ENCODE measurements at places on chromosomes 6 and 20.

DNA sequence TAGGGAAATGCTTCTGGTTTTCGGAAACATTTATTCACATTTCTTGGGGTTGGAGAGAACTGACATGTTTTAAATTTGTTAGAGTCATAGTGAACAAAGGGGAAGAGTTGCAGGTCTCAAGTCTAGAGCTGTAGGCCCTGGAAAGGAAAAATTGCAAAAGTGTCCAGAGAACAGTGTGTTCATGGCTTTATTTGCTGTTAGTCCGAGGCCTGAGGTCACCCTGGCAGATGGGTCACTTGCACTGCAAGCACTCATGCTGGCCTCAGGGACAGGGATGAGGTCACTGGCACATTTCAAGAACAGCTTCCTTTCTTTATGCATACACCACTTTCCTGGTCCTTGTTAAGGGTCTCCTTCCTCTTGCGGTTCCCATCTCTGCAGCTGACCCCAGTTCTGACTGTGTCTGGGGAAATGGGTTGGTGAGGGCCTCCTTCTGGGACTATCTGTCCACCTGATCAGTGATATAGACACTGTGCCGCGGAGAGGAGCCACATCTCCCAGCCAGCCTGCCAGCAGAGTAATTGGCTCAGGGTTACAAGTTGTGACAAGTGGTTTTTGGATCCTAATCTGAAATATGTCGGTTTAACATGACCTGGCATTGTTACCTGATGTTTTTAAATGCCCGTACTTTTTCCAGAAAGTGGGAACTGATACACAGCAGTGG is 194.0 kb downstream of the EYA4 start:
- no peak for DNase-seq

GRCh38 chr20:43456809-43457639 is 672 bp upstream of the SRSF6 start:
- peak; percentile 76 for DNase-seq

- DNase-seq = no peak
Observed at GRCh38 chr6:159301810-159302593, 132.8 kb downstream of the FNDC1 start.

DNA sequence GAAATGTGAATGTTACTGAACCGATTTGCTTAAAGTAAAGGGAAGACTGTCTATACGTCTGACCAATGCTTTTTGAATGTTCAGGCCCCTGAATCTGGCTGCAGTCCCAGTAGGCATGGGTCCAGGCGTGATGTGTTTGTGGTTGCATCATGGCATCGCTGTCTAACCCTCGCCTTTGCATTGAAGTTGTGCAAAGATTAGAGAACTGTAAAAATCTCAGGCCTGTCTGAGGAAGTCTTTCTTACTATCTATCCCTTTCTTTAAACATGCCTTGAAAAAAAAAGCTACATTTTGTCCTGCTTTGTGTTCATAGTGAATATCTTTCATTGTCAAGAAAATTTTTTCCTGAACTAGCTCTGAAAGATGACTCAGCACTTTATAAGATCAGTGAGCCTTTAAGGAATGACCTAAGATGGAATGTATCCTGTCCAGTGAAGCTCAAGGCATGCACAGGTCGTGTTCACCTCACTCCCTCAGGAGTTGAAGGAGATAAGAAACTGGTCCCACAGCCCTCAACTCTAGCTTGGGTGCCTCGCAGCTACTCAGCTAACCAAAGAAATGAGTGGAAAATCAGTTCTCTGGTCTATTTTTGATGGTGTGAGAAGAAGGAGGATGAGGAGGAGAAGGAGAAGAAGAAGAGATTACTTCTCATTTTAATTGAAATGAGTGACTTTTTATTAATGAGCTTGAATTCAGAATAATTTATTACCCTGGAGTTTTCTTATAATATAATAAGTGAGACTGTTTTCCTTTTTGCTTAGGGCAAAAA is 48.6 kb downstream of the TPD52L1 start:
- DNase-seq = no peak

DNA sequence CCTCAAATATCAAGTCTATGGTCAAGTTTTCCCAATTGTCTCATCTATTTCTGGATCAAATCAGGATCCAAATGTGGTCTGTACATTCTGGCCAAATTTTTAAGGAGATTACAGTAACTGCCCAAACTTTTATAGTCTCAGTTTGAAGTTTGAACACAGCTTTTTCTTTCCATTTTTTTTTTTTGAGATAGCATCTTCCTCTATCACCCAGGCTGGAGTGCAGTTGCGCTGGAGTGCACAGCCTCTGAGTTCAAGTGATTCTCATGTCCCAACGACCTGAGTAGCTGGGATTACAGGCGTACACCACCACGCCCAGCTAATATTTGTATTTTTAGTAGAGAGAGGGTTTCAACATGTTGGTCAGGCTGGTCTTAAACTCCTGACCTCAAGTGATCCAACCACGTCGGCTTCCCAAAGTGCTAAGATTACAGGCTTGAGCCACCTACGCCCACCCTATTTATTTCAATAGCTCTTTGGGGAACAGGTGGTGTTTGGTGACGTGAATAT is 84.9 kb upstream of the CARMIL1 start:
- no peak for DNase-seq

DNA sequence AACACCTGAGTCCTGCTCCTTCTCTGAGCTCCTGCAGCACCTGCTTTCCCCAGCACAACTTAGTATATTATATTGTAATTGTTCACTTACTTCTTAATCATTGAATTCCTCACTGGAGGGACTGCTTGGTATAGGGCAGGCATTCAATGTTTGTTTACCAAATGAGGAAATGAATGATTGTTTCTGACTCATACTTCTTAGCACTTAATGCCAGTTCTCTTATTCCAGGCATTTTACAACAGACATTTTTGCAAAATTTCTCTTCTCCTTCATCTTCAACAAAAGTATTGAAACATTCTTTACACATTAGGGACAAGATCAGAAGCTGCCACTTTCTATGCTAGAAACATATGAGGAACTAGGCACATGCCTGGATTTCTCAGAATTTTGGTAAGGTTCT is 119.4 kb downstream of the TBX18 start:
- no peak for DNase-seq

- DNase-seq = no peak
Observed at GRCh38 chr6:32529697-32530430, at the start of gene HLA-DRB5. Gene HLA-DRB5 (minus strand): TSS chr6:32530287. CDS start chr6:32530224, 63 bp downstream.

DNA sequence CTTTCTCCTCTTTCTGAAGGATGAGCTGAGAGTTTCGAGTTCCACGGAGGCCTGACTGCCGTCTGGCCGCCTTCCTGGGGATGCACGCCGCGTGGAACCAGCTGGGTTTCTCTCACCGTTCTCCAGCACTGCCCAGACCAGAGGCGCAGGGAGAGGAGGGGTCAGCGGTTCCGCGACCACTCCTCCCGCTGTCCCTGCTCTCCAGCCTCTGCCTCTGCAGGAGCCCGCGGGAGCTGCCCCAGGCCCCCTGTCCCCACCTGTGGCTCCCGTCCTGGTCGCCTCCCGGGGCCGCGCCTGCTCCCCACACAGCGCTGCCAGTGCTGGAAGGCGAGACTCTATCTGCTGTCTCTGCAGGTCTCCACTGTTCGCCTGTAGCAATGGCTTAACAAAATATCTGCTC is 106.8 kb upstream of the AFDN start:
- DNase-seq = no peak

DNA sequence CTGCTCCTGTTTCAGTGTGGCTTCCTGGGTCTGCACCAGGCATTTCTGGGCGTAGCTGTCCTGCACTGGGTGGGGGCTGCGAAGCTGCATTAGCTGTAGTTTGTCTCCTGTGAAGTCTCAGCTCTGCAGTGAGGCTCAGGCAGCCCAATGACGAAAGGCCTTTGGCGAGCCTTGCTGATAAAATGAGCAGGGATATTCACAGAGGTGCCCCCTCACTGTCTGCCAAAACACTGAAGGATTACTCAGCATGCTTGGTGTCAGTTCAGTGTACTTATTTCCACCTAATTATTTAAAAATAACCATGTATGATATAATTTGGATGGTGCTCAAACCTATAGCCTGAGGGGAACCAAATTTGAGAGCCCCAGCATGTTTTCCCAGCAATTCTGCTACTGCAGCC is 73.5 kb downstream of the ECT2L start:
- no peak for DNase-seq

GRCh38 chr20:32577657-32578056 is 7.5 kb downstream of the NOL4L start:
- DNase-seq = no peak

- DNase-seq = no peak
Observed at GRCh38 chr6:45619994-45620471, 242.3 kb upstream of the SUPT3H start.

DNA sequence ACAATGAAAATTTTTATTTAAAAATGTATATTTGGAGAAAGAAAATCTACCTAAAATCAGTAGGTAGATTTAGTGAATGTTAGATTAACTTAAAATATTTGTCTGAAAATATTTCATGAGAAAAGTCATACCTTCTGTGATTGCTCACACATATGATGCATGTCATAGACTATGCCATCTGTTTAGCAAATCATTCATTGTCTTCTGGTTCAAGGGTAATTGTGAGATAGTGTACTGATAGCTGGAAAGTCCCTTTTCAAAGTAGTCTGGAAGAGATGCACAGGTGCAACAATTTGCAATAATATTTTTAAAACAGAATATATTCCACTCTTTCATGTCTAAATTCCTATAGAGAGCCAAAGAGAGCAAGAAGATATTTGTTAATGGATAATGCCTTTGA is 21.0 kb upstream of the RNF217 start:
- no peak for DNase-seq

DNA sequence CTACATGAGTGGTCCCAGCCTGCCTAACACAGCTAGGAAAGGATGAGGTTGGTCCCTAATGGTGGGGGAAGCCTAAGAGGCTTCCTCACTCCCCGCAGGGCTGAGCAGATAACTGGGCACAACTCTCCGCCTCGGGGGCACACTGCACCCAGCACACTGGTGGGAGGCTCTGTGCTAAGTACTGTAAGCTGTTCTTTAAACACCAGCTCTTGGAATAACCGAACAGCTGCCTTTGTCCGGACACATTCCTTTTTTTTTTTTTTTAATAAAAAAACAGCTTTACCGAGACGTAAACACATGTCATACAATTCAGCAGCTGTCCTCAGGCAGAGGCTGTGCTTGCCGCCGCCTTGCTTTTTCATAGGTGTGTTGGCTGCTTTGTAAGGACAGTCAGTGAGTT is 6.9 kb downstream of the PSMG4 start:
- DNase-seq = no peak

DNA sequence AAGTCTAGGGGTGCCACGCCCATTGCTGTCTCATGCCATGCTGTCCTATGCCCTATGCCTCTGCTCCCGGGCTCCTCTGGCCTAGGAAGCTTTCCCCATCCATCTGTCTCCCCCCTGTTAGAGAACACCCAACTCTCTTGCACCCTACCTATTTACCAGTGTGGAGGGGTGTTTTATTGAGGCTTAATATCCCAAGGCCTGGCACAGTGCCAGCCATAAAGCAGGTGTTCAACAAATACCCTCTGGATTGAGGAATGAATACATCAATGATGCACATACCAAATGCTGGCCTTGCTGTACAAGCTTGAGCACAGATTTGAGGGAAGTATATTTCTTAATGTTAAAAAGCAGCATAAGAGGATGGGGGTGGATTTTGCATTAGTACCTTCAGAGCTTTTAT is 38.3 kb downstream of the METTL24 start:
- no peak for DNase-seq

- DNase-seq = no peak
Observed at GRCh38 chr6:150269857-150270223, 99.0 kb upstream of the IYD start.

All from activated CD4-positive, alpha-beta T cell treated with anti-CD3 and anti-CD28 coated beads for 1 hour (primary cell).